ENCODE measurements at places on chromosomes 3 and 15.

- no peak for DNase-seq
Observed at GRCh38 chr15:100802421-100803170, 77.0 kb upstream of the ALDH1A3 start.

DNA sequence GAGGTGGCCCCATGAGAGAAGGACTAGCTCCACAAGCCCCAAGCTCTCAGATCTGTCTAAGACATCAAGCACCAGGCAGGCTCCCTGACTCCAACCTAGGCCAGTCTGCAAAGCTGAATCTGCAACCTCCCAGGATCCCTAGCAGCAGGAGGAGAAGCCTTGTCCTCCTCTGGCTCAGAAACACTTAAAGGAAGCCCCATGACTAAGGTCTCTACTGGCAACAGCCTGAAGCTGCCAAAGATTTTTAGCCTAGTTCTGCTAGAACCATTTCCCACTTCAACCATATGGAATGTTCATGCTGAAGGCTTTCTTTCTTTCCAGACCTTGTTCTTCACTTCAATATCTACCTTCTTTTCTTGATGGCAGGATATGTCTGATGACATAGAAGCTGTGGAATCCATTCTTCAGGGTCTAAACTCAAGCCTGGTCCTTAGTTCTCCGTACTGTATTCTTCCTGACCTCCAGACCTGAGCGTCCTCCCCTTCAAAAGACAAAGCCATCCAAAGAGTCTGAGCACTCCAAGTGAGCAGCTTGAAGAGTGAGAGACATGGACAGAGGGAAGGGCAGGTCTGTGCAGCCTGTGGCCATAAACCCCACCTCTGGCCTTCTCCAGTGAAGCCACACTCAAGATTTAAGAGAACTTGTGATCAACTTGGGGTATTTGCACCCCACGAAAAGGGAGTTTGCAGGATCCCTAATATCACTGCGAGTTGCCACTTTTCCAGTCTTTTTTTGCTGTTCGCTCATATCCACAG lies 23.1 kb downstream of the SST start:
- DNase-seq = no peak

GRCh38 chr15:74373056-74373650 lies 5.7 kb upstream of the CYP11A1 start:
- no peak for DNase-seq

GRCh38 chr3:25441234-25441856 lies 13.3 kb downstream of the RARB start:
- DNase-seq = no peak

GRCh38 chr3:116443191-116443661 lies 2.1 kb downstream of the LSAMP start:
- peak; percentile 29 for DNase-seq

DNA sequence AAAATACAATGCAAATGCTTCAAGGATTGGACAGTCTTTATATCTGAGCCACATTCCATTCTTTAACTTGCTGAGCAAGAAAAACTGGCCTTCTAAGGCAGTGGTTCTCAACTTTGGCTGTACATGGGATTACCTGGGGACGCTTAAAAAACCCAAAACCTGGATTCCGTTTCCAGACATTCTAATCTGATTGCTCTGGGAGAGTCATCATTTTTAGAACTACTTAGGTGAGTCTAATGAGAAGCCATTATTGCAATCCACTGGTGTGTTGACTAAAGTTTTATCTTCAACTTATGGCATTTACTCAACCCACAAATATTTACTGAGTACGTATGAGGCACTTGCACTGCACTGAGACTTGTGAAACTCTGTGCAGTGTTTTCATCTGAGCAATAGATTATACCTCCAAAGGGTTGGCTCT lies 195.7 kb upstream of the ATP11B start:
- DNase-seq = peak; percentile 19

DNA sequence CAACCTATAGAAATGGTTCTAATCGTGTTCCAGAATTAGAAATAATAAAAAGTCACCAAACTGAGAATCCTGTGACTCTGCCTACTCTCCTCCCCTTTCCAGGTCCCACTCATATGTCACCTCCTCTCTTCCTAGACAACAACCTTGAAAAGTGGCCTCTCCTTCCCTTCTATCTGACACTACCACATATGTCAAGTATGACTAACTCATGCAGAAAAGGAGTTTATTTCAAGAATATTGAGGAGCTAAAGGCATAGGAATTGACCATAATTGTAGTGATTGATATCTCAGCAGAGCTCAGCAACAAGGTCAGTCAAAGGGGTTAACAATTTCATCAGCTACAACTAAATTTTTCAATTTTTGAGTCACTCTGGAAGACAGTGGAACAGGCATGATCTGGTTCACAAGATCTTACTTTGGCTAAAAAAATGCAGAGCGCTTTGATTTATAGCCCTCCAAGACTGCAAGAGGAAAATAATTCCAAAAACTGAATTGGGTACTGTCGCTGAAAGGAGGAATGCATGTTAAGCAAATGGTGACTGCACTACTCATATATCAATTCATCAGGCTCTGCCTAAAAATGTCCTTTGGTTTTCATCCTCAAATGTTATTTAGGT lies 160.6 kb upstream of the ARHGEF26 start:
- DNase-seq = no peak

DNA sequence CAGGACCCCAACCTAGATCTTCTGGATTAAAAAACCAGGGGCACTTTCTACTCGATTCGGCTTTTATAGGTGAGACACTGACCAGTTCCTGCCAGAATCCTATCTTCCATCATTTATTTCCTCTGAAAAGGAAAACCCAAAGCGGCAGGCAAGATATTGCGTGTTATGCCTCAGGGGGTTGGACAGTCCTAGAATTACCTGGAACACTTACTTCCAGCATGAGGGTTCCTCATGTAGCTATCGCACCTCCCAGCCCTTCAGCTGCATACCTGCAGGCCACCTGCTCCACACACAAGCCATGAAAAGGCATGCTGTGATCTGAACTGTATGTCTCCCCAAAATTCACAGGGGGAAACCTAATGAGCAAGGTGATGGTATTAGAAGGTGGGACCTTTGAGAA lies 58.3 kb upstream of the DLG1 start:
- DNase-seq = no peak

DNA sequence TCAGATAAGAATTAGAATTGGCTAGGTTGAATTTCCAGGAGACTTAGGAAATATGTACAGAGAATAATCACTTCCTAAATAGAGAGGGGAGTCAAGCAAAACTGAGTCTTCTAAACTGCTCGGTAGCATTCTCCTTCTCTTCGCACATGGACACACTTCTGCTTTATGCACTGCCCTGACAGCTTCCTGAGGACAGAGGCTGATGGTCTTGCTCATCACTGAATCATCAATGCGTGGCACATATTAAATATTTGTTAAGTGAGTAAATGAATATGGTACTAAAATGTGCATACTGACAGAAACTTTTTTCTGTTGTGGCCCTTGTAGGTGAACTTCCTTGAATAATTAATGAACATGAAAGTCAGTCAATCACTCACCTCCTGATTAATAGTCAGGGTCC lies 315.5 kb downstream of the FHIT start:
- DNase-seq = no peak

DNA sequence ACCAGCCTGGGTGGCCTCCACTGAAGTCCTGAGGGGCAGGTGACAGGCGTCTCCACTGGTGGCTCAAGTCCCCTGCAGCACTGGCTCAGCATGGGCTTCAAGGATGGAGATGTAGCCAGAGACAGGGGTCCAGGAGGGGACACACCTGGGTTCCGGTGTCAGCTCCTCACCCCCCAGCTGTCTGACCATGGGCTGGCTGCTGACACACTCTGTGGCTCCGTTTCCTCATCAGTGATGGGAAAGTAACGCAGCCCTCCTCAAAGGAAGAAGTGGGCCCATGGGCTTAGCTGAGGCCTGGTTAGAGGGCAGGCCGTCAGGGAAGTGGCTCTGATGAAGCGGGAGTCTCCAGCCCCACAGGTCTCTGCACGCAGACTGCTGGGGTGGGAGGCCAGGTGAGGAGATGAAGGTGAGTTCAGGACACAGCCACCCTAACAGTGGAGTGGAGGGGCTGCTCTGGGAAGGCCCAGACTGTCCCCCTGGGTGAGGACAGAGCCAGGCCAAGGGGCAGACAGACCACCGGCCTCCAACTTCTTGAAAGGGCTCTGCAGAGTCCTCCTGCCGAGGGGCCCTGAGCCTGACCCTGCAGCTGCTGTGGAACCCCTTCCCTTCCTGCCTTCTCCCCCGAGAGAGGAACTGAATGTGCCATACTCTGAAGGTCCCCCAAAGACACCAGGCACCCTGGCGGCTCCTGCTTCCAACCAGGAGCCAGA lies 24.0 kb downstream of the PSTPIP1 start:
- DNase-seq = no peak

DNA sequence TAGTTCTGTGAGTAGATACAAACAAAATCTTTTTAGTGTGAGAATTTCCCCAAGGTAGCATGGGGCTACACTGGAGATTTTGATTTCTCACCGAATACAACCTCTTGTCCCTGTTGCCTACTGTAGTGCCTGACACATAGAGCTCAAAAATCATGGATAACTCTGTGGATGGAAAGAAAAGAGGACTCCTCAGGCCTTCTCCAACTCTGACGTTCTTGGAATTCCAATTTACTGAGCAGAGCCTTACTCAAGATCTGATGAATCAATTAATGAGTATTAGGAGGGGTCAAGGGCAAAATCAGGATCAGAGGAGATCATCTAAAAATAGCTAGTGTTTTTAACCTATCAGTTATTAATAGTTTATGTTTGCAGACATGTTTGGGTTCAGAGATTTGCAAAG lies 46.7 kb upstream of the PYDC2 start:
- no peak for DNase-seq

GRCh38 chr15:64503197-64503596 lies 42.8 kb downstream of the ZNF609 start:
- DNase-seq = peak; percentile 6

GRCh38 chr3:66609660-66610561 lies 109.1 kb upstream of the LRIG1 start:
- peak; percentile 92 for DNase-seq

DNA sequence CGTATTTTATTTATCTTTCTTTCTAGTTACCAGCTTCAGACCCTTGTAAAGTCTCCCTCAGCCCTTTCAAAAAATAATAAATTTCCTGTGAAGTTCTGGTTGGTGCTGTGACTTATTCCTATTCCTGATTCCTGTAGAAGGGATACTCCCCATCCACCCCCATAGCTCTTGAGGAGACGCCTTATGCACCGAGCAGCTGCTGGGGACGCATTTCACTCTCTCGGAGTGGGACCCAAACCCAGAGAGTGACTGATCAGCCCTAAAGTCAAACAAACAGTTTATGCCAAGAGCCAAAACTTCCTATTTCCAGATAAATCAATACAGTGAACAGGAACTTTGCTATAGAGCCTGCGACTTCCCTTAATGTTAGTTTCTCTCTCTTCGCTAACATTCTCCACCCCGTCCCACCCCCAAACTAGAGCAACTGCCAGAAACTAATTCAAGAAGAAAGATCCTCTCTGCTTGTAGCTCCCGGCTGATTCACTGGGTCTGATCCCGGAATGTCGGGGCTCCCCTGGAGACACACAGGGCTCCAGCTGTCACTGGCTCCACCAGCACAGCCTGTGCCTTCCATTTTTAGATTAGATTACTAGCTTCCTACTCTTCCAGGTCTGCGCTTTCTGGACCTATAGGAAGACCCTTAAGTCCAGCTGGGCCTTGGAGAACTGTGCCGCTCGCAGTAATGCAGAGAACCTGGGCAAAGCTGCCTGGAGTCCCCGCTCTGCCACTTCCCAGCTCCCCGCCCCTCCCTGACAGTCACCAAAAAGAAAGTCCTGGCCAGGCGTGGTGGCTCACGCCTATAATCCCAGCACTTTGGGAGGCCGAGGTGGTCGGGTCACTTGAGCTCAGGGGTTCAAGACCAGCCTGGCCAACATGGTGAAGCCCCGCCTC lies 45.2 kb downstream of the KLHL25 start:
- no peak for DNase-seq

DNA sequence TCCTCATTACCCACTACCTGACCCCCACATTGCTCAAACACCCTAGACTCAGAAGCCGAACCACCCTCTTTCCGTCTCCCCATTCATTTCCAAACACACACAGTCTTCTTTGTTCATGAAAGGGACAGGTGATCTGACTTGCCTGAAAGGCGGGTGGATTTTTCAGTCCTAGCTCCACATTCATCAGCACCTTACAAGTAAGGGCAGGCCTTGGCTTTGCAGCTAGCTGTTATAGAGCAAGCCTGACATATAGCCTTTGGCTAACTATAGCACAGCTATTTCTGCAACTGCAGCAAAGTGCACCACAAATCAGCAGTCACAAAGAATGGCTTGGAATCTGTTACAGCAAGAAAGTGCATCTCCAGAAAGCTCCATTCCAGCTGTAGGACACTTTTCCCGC lies 139.8 kb downstream of the XXYLT1 start:
- no peak for DNase-seq

- DNase-seq = no peak
Observed at GRCh38 chr3:104956620-104957345, 409.9 kb upstream of the ALCAM start.

- DNase-seq = peak; percentile 58
Observed at GRCh38 chr3:105364128-105364527, 2.6 kb upstream of the ALCAM start.

DNA sequence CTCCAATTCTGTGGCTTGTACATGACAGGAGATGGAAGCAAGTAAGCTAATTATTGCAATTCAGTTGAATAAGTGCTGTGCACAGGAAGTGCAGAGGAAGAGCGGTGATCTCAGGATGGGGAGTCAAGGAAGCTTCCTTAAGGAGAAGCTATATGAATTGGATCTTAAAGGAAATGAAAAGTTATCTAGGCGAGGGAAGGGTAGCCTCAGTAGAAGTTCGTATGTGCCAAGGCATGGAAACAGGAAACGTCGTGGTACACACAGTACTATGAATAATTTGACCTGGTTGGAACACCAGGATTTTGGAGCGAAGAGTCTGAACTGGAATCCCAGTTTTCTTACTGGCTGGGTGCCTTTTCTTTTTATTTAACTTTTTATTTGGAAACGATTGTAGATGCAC lies 39.3 kb downstream of the ST6GAL1 start:
- no peak for DNase-seq

GRCh38 chr3:21163956-21164355 lies 587.1 kb downstream of the ZNF385D start:
- no peak for DNase-seq

DNA sequence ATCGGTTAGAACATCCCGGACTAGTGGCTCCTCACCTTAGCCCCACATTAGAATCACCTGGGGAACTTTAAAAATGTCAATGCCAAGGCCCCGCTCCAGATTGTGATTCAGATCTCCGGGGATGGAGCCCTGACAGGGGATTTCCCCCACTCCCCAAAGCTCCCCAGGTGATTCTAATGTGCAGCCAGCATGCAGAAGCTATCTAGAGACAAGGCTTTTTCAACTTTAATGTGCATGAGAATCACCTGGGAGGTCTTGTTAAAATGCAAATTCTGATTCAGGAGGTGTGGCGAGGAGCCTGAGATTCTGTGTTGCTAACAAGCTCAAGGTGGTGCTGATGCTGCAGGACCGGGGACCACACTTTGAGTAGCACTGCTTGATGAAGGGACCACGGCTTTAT lies 156.7 kb downstream of the RAB11A start:
- no peak for DNase-seq

DNA sequence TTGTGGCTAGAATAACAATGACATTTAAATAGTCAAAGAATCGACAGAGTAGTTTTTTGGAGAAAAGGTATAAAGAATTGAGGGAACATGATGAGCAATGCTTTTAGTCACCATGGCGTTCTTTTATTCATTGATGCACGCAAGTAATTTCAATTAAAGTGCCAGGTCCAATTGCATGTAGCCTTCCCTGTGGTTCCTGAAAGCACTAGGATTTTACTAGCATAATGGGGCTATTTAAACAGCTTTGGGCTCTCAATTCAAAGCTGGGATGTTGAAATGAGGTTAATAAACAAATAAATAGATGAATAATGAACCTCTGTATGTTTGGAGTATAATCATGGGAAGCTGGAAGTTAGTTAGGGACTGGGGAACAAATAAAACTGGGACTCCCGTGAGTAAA lies 121.2 kb upstream of the GAP43 start:
- no peak for DNase-seq

GRCh38 chr15:90982135-90982534 lies 12.2 kb downstream of the PRC1 start:
- DNase-seq = no peak
